ENCODE measurements at places on chromosomes 4 and X. TPM values are rescaled to one million over a fixed set of nuclear protein-coding genes. Genes with fewer than 3 reads are reported as not detected.

DNA sequence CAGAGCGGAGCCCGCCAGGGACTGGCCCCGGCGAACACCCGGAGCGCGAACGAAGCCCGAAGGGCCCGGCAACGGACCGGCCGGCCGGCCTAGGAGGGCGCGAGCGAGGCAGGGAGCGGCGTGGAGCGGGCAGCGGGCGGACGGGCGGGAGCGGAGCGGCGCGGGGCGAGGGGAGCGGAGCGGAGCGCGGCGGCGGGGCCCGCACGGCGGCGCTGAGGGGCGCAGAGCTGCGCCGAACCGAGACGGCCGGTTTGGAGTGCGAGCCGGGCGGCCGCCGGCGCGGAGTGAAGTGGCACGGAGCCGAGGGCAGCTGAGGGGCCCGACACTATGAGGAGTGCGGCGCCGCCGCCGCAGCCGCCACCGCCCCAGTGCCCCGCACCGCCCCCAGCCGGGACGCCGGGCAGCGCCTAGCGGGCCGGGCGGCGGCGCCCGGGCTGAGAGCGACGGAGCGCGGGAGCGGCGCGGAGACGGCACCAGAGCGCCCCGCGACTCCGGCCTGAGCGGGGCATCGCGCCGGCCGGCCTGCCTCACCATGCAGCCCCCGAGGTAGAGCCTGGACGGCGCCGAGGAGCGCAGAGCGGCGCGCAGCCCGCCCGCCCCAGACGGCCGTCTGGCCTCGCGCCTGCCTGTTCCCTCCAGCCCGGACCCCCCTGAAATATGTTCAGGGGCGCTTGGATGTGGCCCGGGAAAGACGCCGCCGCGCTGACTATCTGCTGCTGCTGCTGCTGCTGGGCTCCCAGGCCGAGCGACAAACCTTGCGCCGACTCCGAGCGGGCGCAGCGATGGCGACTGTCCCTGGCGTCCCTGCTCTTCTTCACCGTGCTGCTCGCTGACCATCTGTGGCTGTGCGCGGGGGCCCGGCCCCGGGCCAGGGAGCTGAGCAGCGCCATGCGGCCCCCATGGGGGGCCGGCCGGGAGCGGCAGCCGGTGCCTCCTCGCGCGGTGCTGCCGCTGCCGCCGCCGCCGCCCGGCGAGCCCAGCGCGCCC lies 793 bp downstream of the NALF2 start:
- H3K36me3 ChIP-seq: no peaks in the 10 kb centered on the region
- no peak overlapping the region for H3K27ac ChIP-seq
- H3K4me1 ChIP-seq: peaks cover 10% of the 10 kb centered on the region
- peak overlapping the region; percentile 49 for H3K4me3 ChIP-seq
- no peak for DNase-seq
- H3K27me3 ChIP-seq: no peaks in the 10 kb centered on the region

GRCh38 chr4:112348488-112349158 lies 51.5 kb downstream of the ALPK1 start:
- no peak overlapping the region for H3K4me3 ChIP-seq
- H3K4me1 ChIP-seq: no peaks in the 10 kb centered on the region
- no peak overlapping the region for H3K27ac ChIP-seq
- DNase-seq: no peak
- no peaks in the 10 kb centered on the region for H3K36me3 ChIP-seq

DNA sequence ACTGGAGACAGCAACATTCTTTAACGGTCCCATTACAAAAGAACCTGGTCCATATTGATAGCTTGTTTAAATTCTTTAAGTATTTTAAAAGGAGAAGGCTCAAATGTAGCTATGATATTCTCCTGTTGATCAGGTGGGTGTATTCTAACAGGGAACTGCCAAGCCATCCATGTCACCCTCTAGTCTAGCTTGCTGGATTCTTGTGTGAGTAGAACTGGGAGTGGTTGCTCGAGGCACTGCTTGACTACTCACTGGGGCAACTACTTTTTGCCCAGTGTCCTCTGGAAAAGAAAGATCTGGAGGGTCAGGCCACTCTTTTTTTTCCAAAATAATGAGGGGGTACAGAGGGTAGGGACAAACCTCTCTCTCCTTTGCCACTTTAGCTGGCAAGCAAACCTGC lies 155.1 kb downstream of the ZNF518B start:
- H3K27me3 ChIP-seq: no peaks in the 10 kb centered on the region
- H3K27ac ChIP-seq: no peak overlapping the region
- DNase-seq: no peak
- no peak overlapping the region for H3K4me3 ChIP-seq
- no peaks in the 10 kb centered on the region for H3K36me3 ChIP-seq
- no peaks in the 10 kb centered on the region for H3K4me1 ChIP-seq

CSAG3 gene
- total RNA-seq: 0.14 TPM

DNA sequence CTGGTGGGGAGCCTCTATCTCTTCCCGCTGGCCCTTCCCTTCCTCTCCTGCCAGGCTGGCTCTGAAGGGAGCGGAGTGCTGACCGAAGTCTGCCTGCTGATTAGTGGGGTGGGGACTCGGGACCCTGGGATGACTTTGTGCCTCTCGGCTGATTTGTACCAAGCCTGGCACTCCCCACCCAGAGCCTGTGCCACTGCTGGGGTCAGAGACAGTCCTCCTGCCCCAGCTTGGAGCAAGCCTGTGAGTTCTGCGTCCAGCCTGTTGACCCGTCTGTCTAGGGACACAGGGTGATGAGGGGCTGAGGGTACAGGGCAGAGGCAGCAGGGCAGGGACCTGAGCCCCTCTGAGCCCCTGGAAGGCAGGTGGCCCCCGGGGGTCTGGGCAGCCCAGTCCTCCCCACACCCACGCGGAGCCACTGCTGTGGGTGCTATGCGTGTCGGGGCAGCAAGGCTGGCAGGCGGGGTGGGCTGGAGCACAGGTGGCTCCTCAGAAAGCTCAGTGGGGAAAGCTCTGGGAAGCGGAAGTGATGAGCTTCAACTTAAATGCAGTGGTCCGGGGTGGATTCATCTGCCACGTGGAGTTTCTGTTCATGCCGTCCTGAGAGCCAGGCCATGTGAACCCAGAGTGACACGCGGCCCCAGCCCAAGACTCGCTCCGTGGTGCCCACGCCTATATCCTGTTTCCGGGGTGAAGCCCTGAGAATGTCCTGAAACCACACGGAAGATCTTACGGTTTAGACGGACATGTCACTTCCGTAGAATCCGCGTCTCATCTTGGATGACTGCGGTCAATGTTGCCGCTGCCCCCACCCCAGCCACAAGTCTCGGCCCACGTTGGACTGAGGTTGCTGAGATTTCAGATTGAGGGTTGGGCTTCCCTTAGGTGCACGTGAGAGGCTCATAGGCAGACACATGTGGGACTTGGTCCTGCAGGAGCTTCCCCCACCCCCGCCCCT lies 21.1 kb upstream of the UVSSA start:
- H3K4me1 ChIP-seq: no peaks in the 10 kb centered on the region
- no peaks in the 10 kb centered on the region for H3K27me3 ChIP-seq
- H3K27ac ChIP-seq: no peak overlapping the region
- H3K4me3 ChIP-seq: no peak overlapping the region
- H3K36me3 ChIP-seq: peaks cover 16% of the 10 kb centered on the region
- DNase-seq: no peak

OTUD6A gene
- total RNA-seq: not detected

DNA sequence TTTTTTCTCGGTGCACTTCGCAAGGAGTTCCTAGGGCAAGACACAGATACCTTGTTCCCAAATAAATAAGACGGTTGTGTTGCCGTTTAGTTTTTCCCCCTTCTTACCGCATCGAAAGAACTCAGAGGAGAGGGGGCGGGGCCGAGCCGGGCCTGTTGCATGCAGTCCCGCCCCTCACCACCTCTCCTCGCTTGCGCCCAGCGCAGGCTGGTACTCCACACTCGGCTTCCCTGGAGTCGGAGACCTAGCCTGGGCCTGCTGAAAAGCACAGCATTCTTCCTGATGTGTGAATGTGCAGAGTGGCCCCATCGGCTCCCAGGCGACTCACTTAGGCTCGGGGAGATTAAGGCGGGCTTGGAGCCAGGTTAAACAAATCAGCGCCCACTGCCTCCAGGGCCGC lies 26.1 kb upstream of the VMA21 start:
- no peaks in the 10 kb centered on the region for H3K4me1 ChIP-seq
- no peak for DNase-seq
- H3K4me3 ChIP-seq: no peak overlapping the region
- no peaks in the 10 kb centered on the region for H3K36me3 ChIP-seq

CXorf49 gene
- total RNA-seq: not detected

GRCh38 chrX:3712870-3713224 lies 602 bp downstream of the PRKX start:
- peaks cover 8% of the 10 kb centered on the region for H3K4me1 ChIP-seq
- H3K36me3 ChIP-seq: no peaks in the 10 kb centered on the region
- H3K27ac ChIP-seq: peak overlapping the region; percentile 5
- peak; percentile 32 for DNase-seq
